ENCODE measurements at places on chromosomes 11 and 22.

DNA sequence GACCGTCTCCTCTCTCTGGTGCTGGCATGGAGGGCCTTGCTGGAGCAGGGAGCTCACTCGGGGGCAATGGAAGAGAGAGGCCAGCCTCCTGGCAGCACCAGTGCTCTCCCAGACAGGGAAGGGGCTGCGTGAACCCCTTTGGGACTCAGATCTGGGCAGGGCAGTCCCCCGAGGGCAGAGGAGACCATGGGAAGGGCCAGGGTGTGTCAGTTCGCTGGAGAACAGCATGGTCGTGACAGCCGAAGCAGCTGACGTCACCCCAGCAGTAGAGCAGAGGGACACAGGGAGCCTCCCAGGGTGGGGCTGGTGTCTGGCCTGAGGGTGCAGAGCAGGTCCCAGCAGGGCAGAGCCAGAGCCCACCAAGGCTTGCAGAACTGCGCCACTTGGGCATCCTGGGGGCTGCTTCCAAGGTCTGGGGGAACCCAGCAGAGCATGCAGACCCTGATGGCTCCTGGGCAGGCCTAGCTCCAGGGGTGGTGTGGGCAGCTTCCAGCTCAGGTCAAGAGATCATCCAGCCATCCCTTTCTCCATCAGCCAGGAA lies 71.0 kb upstream of the KCNQ1OT1 start:
- DNase-seq, result no peak

GRCh38 chr11:13135385-13136271 lies 126.5 kb downstream of the RASSF10 start:
- no peak for DNase-seq

GRCh38 chr11:60862171-60862570 lies 5.2 kb upstream of the ZP1 start:
- DNase-seq, result no peak

DNA sequence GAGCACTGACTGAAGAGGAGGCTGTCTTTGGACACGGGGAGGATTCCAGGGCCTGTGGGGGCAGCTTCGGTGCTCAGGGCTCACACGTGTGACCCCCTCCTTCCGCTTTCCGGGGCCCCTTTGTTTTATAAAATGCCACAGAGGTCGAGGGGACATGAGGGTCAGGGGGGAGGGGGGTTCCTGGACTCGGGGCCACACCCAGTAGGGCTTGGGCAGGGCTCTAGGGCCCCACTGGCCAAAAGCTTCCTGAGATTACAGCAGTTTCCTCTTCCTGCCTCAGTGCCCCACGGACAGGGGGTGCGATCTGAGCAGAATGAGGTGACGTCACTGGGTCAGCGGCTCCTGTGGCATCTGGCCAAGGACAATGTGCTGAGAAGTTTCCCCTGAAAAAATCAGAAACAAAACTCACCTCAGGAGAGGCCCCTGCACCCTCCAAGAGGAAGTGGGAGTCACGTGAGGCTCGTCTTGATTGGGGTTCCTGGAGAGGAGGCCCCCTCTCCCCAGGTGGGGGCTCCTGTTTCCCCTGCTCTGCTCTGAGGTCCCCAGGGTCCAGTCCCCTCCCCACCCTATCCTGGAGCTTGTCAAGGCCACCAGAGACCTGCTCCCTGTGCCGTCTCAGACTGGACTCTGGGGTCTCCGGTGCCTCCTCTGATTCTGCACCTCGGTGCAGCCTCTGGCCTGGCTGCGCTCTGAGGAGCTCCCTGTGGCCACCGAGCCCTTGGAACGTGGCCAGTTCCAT lies 6.4 kb upstream of the IFITM3 start:
- DNase-seq, result peak; percentile 82

- no peak for DNase-seq
Observed at GRCh38 chr11:41384329-41384728, 75.1 kb downstream of the LRRC4C start.

GRCh38 chr22:49589301-49589700 lies 238.4 kb downstream of the BRD1 start:
- no peak for DNase-seq

- no peak for DNase-seq
Observed at GRCh38 chr11:90294526-90294925, 71.7 kb upstream of the CHORDC1 start.

DNA sequence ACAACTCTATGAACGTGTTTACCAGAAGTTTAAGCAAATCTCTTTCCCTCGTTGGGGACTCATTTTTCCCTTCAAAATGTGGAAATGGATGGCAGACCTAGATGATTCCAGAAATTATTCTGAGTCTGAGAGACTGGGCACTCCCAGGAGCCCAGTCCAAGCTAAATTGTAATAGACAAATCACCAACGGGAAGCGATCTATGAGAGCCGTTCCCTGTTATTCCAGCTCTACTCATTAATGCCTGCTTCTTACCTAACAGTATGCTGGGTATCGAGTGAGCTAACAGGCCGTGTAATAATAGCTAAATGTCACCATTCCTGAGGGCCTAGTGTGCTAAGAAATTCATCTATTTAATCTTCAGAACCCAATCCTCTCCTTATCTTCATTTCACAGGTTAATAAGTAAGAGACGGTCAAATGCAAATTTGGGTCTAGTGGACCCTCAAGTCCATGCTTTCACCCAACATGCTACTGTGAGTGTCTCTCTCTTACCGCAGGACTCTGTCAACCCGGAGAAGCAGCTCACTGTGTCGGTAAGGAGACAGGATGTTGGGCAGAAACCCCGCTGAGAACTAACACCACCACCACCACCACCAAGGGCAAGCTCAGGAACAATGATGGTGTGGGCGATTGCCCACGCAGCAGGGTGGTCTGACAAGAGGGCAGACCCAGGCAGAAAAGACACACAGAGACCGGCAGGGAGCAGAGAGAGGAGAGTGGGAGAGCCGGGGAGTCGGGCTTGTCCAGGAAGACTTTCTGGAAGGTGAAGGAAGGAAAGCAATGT lies 57.1 kb upstream of the TIMP3 start:
- no peak for DNase-seq

- no peak for DNase-seq
Observed at GRCh38 chr11:66050581-66051231, 1.5 kb upstream of the SF3B2 start.

DNA sequence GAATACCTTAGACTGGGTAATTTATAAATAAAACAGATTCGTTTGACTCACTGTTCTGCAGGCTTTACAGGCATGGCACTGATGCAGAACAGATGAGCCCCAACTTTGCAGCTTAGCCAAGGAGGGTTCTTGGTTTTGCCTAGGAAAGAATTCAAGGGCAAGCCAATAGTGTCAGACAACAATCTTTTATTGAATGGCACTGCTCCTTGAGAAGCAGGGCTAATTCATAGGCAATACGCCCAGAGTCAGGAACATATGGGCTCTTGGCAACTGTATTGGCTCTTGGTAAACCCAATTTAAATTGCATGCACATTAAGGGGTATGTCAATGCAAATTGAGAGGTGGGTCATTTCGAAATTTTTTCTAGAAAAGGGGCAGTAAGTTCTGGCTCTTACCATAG lies 87.9 kb downstream of the RAB38 start:
- no peak for DNase-seq

GRCh38 chr11:63017306-63017974 lies 1.8 kb upstream of the SLC22A8 start:
- DNase-seq, result no peak

GRCh38 chr11:8234910-8235309 lies 28.8 kb downstream of the LMO1 start:
- DNase-seq, result no peak

DNA sequence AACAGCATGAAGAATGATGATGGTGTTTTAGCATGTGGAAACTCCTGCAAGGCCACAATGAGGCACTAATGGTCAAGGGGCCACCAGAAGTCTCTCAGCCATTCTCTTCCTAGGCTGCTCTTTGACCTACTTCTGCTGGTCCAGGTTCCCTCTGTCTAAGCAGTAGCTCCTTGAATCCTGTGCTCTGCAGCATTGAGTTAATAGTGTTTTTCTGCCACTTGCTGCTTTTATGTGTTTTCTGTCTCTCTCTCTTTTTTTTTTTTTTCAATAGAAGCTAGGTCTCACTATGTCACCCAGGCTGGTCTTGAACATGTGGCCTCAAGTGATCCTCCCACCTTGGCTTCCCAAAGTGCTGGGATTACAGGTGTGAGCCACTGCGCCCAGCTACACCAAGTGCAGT lies 20.1 kb upstream of the AIFM3 start:
- no peak for DNase-seq

DNA sequence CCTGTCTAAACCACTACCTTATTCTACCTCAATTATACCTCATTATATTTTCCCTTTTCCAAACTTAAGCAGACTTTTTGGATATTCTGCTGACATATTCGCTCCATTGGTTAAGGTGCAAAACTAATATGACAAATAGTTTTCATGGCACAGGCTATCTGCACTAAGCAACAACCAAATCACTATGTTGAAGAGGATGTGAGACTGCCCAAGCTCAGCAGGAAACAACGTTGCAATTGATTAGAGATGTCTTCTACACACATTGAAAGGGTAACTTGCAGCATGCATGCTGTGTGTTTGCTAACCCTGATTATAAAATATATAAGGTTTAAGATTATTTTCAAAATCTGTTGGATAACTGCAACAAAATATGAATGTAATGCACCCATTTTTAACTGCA lies 61.6 kb downstream of the STK33 start:
- DNase-seq, result no peak

- no peak for DNase-seq
Observed at GRCh38 chr11:39569789-39570188, 1889.7 kb downstream of the LRRC4C start.

DNA sequence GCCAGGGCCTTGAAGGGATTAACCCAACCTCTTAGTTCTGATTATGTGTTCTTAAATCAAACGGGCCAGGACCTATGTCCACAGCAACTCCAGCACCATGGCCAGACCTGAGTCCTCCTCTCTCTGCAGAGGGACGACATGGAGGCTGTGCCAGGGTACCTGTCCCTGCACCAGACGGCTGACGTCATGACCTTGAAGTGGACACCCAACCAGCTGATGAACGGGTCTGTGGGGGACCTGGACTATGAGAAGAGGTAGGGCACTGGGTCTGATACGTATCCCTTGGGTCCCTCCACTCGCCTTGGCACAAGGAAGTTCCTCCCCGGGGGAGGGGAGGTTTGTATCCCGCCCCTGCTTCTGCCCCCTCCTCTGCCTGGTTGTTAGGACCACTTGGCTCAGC lies 53.6 kb downstream of the SGSM1 start:
- no peak for DNase-seq

DNA sequence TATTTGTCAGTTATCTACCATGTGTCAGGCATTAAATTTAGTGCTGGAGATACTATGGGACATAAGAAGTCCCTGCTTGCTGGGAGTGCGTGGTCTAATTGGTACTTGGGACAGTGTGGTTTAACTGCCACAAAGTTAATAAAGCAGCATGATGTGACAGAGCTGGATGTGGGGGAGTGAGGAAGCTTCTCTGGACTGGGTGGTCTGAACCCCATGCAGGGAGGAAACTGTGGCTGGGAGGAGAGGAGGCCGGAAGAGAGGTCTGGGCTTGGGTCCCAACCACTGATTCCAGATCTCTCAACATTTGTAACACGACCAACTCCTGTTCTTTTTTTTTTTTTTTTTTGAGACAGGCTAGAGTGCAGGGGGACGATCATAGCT lies 37.1 kb downstream of the ST3GAL4 start:
- DNase-seq, result no peak

GRCh38 chr11:7418906-7419305 lies 66.4 kb upstream of the OLFML1 start:
- no peak for DNase-seq

- DNase-seq, result no peak
Observed at GRCh38 chr11:75801362-75802020, 13.5 kb upstream of the UVRAG start.

DNA sequence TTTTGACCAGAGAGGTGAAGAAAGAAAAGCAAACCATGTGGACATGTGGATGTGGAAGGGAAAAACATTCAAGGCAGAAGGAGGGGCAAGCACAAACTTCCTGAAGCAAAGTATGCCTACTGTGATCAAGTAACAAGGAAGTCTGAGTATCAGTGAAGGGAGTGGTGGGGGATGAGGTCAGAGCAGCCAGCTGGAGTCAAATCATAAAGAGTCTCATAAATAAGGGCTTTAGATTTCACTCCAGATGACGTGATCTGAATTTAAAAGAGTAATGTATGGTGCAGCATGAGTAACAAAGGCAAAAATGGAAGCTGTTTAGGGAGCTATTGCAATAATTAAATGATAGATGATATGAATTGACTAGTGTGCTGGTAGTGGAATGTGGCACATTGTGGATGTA lies 665.4 kb upstream of the CCDC90B start:
- DNase-seq, result no peak

- no peak for DNase-seq
Observed at GRCh38 chr11:115409691-115410220, 94.5 kb downstream of the CADM1 start.

GRCh38 chr11:64969209-64969608 lies 2.7 kb downstream of the MAJIN start:
- DNase-seq, result no peak

DNA sequence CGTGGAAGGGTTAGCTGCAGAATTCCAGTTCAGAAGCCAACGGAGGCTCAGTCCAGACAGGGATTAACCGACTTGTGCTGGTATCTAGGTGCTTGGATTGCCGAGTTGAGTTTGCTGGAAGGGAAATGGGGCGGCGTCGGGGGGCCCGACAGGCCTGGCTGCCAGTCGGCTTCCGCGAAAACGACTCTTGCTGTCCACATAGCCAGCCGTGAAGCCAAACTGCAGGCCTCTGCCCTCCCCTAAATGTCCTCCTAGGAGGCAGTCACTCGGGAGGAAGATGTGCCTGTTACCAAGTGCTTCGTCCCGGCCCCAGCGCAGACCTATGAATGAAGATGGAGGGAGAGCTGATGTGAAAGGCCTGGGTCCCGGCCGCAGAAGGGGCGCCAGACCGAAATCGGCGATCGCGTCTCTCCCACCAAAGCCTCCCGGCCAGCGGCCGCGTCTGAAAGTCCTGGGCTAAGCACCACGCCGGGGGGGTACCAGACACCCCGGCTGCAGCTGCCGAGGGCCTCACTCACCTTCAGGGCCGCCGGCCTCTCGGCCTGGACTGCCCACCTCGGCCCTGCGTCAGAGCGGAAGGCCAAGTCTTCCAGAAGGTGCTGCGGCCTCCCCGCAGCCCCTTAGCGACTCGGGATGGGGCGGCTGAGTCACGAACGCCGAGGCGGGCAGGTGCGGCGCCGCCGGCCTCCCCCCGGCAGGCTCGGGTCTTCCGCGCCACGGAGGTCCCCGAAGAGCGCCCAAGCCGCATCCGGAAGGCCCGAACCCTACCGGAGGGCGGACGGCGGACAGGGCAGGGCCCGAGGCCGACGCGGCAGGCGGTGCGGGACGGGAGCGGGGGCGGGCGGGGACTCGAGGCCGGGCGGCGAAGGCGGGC lies 7.5 kb downstream of the DPAGT1 start:
- peak; percentile 48 for DNase-seq

DNA sequence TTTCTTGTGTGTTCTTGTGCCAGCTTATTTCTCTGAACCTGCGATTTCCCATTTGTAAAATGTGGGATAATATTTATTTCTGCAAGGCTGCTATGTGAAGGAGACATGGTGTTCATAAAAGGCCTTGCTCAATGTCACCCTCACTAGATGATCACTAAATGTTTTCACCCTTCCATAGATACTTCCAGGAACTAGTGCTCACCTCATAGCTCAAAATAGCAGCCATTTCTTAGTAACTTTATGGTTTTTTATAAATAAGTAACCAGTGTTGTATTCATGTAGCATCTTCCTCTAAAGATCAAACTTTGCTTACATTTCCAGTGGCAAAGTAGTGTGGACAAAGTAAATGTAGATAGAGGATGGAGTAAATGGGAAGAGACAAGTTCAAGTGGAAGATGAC lies 23.8 kb downstream of the SYTL2 start:
- DNase-seq, result no peak

- DNase-seq, result no peak
Observed at GRCh38 chr11:133930767-133931448, 25.9 kb downstream of the IGSF9B start.

- no peak for DNase-seq
Observed at GRCh38 chr11:70656252-70656651, 257.9 kb downstream of the CTTN start.
